ENCODE measurements at places on chromosomes 6 and 20.

GRCh38 chr6:41896281-41896680 is 1.1 kb upstream of the USP49 start:
- no peak for DNase-seq

DNA sequence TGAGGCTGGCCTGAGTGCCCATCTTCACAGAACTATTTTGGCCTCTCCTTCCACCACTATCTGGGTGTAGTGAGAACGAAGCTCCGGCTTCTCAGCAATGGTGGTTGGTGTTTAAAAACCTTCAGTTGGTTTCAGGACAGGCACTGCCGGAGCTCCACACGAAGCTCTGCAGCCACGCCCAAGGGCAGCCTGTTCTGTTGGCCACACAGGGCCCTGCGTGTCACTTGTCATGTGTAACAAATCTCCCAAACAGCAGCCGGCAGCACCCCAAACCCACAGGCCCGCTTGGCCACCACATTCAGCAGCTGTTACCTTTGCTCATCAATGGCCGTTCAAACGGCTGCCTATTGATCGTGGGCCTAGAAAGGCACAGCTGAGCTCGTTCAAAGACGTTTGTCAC is 97.5 kb downstream of the ERMARD start:
- DNase-seq = no peak

- no peak for DNase-seq
Measured at GRCh38 chr20:53154540-53154939, 182.4 kb downstream of the TSHZ2 start.

- DNase-seq = no peak
Measured at GRCh38 chr6:4647414-4648365, 128.5 kb upstream of the CDYL start.

DNA sequence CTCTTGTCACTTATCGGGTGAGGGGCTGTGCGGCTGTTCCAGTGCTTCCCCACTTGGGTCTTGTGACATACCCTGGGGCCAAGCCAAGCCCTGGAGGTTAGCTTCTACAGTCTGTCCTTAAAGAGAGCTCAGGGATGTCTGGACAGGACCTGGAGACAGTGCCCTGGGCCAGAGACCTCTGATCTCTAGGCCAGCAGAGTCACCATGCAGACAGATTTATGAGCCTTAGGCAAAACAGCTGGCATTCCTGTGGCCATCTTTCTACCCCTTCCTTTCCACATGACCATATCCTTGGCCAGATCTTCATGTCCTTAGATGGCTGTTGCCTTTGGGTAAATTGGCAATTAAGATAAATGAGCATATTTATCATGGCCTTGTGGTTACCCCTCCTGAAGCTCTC is 678.6 kb downstream of the MAFB start:
- DNase-seq = no peak

- DNase-seq = no peak
Measured at GRCh38 chr6:42163981-42164380, 9.2 kb upstream of the GUCA1A start.

GRCh38 chr20:50788045-50788991 is 6.5 kb upstream of the BCAS4 start:
- DNase-seq = no peak

DNA sequence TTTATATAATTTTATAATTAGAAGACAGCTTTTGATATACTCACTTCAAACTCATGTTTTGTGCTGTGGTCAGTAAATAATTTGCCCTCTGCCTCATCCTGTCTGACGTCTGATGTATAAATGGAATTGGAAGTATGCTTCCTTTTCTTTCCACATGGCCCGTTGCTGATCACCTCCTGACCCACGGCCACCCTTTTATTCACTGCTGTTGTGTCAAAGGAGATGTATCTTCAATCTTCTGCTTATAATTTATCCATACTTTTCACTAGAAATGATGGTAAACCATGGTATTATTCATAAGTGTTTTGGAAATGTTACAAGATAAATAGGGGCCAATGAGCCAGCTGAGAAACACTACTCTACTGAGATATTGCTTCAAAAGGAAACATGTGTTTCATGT is 841.8 kb downstream of the PHF3 start:
- no peak for DNase-seq

DNA sequence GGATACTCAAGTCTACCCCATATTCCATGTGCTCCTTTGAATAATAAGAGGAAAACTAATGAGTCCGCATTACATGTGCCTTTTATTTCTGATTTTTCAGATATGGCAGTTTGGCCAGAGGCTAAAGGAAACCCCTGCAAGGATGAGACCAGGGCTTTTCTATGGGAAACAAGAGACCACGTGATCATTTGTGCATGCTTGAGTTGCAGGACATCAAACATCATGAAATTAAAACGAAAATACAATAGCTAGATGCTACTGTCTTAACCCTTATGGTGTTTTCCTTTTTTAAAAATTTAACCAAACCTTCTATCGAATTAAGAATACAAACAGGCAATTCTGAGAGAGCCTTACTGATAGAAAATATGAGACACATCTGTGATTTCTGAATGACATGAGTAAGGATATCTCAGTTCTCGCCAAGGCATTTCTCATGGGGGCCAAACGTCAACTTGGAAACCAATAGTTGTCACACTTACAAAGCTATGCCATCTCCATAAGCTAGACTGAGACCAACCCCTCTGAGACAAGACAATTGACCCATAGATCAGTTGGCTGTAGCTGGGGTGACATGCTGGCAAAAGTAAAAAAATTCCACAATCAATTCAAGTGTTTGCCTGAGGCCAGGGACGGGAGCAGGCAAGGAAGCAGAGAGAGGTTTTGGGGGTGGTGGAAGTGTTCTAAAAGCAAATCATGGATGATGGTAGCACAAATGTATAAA is 52.8 kb downstream of the RIPOR2 start:
- no peak for DNase-seq

- DNase-seq = no peak
Measured at GRCh38 chr20:23278172-23278571, 72.4 kb upstream of the NXT1 start.
